Activated CD4-positive, alpha-beta T cell treated with anti-CD3 and anti-CD28 coated beads, Interleukin-2, amount 50 U/mL, for 24 hours (primary cell): ENCODE measurements at places on chromosomes 16 and 17.

GRCh38 chr17:36829676-36830075 lies 107.6 kb upstream of the LHX1 start:
- no peak for DNase-seq

- DNase-seq: no peak
These were observed 172.7 kb downstream of the TANC2 start for GRCh38 chr17:63138713-63139112.

DNA sequence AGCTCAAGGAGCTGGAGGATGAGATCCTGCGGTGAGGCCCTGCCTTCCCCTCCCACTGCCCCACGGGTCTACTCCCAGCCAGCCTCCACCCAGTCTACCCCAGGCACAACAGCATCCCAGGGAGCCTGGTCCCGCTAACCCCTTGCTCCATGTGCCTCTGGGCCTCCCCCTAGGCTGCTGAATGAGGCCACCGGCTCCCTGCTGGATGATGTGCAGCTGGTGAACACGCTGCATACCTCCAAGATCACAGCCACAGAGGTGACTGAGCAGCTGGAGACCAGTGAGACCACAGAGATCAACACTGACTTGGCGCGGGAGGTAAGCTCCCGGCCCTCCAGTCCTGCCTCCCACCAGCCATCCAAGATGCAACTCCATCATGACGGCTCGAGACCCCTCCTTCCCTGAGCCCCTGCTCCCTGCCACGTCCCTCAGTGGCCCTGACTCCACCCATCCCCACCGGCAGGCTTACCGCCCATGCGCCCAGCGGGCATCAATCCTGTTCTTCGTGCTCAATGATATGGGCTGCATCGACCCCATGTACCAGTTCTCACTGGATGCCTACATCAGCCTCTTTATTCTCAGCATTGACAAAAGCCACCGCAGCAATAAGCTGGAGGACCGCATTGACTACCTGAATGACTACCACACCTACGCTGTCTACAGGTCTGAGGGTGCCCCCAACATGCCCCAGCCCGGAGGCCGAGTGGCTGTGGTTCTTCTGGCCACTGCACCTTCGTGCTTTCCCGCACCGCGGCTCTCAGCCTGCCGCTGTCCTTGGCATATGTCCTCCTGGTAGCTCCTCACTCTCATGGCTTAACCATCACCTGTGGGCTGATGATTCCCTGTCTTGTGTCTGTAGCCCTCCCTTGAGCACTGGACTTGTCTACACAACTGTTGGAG lies 15.0 kb upstream of the KDM6B start:
- no peak for DNase-seq

- DNase-seq: no peak
These were observed 17.5 kb upstream of the IRF8 start for GRCh38 chr16:85881436-85881835.

DNA sequence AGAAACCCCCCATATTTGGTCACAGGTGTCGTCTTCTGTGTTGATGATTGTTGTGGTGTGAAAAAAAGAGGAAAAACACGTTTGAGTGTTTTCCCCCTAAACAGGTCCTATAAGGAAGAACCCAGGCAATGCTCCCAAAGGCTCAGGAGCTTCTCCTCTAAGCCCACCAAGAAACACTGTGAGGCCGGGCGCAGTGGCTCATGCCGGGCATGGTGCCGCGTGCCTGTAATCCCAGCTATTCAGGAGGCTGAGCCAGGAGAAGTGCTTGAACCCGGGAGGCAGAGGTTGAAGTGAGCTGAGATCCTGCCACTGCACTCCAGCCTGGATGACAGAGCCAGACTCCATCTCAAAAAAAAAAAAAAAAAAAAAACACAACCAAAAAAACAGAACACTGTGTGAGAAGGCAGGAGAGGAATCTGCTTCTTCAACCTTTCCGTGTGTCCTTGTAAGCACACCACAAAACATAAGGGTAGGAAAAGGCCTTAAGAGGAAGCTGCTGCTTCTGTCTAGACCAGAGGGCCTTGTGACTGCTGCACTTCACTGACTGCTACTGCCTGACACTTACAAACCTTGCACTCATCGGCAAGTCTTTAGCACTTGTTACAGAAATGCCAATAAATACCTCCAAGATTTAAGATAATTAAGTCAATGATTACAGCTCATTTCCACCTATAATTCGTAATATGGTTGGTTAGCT lies 9.3 kb downstream of the JPT1 start:
- no peak for DNase-seq

DNA sequence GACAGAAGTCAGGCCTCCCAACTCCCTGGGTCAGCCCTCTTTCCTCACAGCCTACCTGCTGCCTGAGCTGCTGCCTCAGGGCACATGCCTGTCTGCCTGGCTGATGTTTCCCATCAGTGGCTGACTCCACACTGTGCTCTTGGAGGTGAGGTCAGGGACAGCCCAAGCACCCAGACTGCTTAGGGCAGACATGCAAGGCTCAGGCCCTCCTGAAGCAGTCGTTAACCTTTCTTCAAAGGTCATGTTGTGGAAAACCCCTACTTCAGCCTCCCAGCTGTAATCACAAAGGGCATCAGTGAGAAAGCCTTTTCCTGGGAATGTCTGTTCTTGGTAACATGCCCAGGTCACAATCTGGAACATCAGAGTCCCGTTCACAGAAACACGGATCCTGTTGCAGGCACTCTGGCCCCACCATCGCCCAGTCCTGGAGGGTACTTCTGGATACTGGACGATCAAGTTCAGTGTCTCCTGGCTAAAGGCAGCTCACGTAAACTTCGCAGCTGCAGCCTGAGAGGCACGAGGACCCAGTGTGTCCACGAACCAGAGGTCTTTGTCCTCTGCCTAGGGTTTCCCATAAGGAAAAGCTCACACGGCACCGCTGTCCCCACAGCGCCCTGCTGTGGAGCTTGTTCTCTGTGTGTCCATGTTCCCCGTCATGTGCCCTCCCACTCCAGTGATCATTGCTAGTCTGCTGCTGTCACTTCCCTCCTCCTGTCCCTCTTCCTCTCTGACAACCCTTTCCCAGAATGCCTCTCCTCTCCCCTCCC lies 54.9 kb downstream of the GNAO1 start:
- DNase-seq: no peak

GRCh38 chr17:586920-587685 lies 127.5 kb downstream of the VPS53 start:
- DNase-seq: no peak

DNA sequence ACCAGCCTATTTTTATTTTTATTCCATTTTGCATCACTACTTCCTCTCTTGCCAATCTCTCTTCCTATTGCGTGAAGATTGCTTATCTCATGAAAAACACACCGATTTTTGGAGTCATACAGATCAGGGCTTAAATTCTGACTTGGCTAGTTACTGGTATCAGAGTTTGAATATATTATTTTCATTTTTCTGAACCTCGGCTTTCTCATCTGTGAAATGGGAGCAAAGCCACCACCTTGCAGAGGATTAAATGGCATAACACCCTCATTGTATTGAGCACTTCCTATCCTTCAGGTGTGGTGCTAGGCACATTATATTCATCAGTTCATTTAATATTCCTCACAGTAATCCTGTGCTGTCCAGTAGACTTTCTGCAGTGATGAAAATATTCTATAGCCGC lies 208.8 kb downstream of the HAPSTR1 start:
- DNase-seq: no peak

DNA sequence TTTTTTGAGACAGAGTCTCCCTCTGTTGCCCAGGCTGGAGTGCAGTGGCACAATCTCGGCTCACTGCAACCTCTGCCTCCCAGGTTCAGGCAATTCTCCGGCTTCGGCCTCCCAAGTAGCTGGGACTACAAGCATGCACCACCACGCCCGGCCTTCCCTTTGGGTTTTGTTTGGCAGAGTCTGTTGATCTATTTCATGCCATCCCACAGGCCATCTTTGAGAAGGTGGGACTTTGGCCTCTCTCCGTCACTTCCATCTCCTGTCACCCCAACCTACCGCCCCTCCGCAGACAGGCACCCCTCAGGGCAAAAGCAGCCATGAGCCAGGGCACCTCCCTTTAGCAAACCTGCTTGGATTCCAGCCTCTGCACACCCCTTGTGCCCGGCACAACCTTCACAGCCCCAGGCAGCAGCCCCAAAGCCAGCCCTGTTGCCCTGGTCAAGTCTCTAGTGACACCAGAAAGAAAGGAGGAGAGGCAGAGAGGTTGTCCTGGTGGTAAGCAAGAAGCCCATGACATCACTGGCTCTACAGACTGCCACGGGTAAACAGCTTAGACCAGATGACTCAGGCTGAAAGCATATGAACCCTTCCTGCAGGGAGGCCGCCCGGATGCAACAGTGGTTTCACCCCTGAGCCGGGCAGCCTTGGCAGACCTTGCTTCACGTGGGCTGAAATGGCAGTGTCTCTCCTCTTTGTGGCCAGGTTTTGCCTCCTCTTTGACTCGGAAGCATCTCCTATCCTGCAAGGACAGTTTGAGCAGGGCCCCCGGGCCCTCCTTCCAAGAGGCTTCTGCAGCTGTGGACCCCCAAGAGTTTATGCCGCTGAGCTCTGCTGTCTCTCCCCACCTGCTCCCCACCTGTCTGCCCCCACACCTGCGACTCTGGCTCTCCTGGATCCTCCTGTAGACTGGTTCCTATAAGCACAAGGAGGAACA lies 8.1 kb upstream of the TIMP2 start:
- no peak for DNase-seq

DNA sequence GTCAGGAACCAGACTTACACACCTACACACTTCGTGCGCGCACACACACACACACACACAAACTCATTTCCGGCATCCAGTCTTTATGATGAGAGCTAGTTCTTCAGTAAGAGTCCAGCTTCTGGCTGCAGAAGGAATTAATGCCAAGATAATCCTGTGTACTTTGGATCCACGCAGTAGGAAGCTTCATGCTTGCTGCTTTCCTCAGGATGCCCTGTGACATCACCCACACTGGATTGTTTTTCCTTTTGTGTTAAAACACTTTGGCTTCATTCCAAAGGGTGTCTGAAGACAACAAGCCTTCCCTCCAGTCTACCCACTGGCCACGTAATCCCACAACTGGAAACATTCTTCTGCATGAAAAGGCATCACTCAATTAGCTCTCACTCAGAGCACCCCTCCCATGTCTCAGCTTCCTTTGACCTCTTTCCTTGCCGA lies 35.4 kb downstream of the KCNJ16 start:
- no peak for DNase-seq

DNA sequence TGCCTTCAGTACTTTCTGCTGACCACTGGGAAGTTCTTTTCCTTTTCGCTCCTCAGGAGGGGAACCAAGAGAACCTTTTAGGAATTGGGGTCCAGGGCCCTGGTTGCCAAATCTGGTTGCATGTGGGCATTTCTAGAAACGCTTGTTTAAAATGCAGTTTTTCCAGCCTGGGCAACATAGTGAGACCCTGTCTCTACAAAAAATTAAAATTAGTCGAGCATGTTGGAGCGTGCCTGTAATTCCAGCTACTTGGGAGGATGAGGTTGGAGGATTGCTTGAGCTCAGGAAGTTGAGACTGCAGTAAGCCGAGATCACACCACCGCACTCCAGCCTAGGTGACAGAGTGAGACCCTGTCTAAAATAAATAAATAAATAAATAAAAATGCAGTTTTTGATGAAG lies 1.2 kb downstream of the PNPO start:
- no peak for DNase-seq

DNA sequence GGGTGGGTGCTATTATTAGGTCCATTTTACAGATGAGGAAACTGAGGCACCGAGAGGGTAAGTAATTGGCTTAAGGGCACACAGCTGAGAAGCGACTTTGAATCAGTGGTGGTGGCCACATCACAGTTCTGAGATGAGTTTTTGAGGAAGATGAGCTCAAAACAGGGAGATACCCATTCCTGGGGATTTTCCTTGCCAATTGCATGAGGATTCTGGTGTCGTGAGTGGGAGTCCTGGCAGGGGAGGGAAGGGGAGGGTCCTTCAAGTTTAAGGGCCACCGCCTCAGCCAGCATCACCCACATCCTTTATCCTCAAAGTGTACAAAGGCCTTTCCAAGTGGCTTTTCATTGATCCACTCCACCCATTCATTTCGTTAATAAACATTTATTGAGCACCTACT lies 45.3 kb downstream of the IL21R start:
- no peak for DNase-seq

GRCh38 chr17:44867841-44868240 lies 20.2 kb downstream of the HIGD1B start:
- no peak for DNase-seq

GRCh38 chr16:47110939-47111338 lies 32.8 kb downstream of the NETO2 start:
- no peak for DNase-seq

GRCh38 chr17:14919094-14919493 lies 346.0 kb downstream of the PMP22 start:
- no peak for DNase-seq

GRCh38 chr17:8844229-8845218 lies 22.9 kb downstream of the PIK3R6 start:
- DNase-seq: no peak

GRCh38 chr17:81522491-81523401 lies 5.4 kb upstream of the FSCN2 start:
- no peak for DNase-seq

DNA sequence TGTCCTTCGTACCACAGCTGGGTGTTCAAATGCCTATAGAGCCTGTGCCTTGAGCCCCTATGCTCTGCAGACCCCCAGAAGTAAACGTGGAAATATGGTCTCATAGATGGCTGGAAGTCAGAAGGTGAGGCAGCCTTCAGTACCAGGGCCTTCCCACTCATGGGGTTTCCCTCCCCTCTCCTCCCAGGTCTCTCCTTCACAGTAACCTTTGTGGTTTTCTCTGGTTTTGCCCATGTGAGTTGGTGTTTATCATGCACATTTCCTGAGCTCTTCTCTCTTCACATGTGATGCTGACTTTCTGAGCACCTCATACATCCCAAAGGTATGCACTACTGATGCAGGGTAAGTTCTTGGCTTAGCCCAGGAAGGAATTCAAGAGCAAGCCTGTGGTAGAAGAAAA lies 35.4 kb downstream of the TMEM114 start:
- no peak for DNase-seq

GRCh38 chr16:74447578-74447977 lies 26.3 kb upstream of the CLEC18B start:
- DNase-seq: no peak

DNA sequence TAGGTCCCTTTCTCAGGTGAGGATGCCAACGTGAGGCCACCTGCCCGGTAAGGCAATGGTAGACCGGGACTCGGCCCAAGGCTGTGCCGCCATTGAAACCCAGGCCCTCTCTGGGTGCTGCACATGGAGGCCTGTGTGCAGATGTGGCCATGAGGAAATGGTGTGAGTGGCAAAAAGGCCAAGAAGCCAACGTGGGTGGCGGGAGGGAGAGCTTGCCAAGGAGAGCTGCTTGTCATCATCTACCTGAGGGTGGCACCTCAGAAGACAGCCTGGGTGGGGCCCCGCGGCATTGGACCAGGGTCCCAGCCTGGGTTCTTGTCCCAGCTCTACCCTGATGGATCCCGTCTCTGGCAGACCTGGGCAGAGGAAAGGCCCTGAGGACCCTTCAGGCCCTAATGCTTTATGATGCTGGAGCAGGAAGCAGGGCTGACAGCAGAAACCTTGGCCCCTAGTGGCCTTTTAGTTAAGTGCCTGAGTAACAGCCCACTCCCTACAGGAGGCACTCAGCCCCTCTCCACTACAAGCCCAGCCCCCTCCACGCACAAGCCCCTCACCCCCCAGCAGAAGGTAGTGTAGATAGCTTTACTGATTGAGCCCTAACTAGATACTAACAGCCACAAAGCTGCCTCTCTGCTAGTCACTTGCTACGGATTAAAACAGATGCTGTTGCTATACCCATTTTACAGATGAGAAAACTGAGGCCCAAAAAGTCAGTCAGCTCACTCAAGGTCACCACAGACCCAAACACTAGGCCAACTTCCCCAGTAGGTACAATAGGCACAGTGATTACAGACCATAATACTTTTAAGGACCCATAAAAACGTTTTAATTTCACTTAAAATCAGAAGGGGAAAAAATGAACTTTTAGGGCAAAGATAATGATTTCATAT lies 26.2 kb upstream of the KIFC3 start:
- DNase-seq: no peak

GRCh38 chr17:81274471-81274855 lies 20.6 kb downstream of the SLC38A10 start:
- DNase-seq: no peak
